ENCODE measurements at places on chromosomes 4 and X.

DNA sequence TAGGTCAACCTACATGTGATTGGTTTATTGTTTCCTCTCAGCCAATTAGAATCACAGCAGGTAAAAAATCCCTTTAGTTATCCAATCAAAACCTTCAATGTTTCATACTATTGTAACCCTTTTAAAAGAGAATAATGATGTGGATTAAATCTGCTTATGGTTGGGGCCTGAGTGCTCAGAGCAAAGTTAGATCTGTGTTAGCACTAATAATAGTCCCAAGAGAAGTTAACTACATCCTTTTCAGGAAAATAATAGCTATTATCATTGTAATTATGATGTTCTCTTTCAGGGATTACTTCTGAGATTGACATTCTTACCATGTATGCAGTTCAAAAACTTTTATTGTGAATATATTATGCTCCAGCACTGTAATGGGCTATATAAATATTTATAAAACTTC is 262.6 kb upstream of the ARX start:
- no peak for DNase-seq

DNA sequence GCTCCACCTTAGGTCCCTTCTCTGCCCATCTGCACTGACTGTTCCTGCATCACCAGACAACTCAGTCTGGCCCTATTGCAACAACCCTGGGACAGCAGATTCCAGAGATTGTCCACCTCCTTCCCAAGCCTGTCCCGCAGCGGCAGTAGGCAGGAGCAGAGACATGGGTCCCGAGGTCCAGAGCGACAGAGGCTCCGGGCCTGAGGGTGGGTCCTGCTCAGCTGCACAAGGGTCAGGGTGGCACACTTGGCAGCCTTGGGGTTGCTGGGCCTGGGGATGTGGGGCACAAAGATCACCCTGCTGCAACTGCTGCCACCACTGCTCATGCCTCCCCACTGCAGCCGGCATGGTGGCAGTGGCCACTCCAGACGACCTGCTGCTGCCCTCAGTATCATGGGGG is 674.5 kb downstream of the SH3BGRL start:
- no peak for DNase-seq

GRCh38 chr4:14449308-14449707 is 553.0 kb upstream of the CPEB2 start:
- no peak for DNase-seq

DNA sequence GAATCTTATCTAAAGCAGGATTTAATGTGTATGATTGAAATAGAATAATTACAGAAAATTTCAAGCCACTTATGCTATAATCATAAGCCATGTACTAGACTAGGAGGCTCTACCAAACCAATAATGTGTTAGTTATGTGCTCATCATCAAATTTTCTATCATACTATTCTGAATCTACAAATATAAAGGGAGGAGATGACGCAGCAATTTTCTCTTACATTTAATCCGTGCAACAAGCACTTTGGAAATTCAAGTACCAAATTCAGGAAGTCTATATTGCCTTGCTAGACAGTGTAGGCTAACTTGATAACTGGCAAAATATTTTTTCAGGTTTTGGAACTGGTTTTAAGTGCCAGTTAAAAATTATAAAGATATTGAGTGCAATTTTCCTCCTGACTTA is 283.5 kb downstream of the C4orf33 start:
- no peak for DNase-seq

DNA sequence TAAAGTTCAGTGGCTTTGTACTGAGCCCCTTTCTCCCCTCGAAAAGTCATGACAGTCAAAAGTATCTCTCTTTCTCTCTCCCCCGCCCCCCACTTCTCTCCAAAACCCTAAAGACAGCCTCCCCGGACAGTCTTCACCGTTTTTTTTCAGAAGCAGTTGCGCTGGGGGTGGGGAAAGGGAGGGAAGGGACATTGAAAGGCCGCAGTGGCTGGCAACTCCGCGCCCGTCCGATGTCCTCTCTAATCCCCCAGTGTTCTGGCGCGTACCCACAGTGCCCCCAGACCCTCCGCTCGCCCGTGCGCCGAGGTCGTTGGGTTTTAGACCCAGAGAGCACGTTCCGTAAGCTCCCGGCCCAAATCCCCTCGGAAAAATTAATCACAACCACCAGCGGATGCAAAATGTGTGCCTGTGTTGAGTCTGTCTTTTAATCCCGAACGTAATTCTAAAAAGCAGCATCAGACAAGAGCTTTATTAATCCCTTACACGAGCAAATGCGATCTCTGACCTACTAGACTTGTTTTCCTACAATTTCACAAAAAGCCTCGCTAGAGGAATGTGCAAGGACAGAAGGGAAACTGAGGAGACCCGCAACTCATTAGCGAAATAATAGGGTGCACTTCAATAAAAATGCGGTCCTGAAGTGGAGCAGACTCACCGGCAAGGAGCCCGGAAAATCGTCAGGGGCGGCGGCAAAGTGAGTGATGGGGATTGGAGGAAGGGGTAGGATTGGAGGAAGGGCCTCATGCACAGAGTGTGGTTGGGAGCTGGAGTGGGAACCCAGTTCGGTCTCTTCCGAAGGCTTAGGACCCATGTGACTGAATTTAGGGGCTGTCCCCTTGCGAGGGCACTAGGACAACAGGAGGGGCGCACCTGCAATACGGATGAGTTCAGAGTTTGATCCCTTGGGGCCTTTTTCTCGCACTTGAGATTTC is 12.2 kb upstream of the PRDM8 start:
- no peak for DNase-seq

GRCh38 chrX:72366701-72367454 is 61.2 kb upstream of the CITED1 start:
- DNase-seq = no peak

GRCh38 chr4:169582706-169583105 is 29.7 kb downstream of the NEK1 start:
- DNase-seq = peak; percentile 6

- DNase-seq = no peak
Observed at GRCh38 chr4:10684631-10685030, at the start of gene CLNK. TSS of gene CLNK (minus strand) at chr4:10684768. CDS start at chr4:10667869, 16,899 bp downstream.

- no peak for DNase-seq
Observed at GRCh38 chr4:152064282-152064681, 303.5 kb upstream of the GATB start.

GRCh38 chr4:147118528-147118927 is 172.9 kb upstream of the TTC29 start:
- no peak for DNase-seq

Measured in epithelial cell of esophagus (primary cell).